ENCODE measurements at places on chromosomes 2 and 18. TPM values are rescaled to one million over a fixed set of nuclear protein-coding genes. Genes with fewer than 3 reads are reported as not detected.
A peak's percentile ranks its signal among the peaks of the same experiment; 100 is the strongest.

The TTC32 gene
- 11.5 TPM for total RNA-seq

- DNase-seq = no peak
Observed at GRCh38 chr18:46445522-46446313, 211.3 kb downstream of the LOXHD1 start.

- DNase-seq = no peak
Observed at GRCh38 chr2:134555411-134555810, 163.4 kb downstream of the TMEM163 start.

DNA sequence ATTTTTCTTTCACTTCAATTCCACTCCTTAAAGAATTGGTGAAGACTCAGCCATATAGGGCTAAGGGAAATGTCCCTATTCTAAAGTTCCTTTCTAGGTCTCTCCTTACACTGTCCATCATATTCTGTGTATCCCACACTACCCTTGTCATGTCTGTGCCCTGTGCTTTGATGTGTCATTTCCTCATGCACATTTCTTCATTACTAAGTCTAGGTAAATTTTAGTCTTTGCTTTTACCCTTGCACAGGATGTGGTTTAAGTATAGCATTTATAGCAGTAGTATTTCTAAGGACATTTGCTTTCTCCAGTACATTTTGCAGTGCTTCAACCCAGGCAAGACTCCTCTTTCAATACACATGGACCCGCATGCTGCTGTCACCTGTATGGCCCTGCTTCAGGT lies 221.5 kb upstream of the ACVR2A start:
- no peak for DNase-seq

DNA sequence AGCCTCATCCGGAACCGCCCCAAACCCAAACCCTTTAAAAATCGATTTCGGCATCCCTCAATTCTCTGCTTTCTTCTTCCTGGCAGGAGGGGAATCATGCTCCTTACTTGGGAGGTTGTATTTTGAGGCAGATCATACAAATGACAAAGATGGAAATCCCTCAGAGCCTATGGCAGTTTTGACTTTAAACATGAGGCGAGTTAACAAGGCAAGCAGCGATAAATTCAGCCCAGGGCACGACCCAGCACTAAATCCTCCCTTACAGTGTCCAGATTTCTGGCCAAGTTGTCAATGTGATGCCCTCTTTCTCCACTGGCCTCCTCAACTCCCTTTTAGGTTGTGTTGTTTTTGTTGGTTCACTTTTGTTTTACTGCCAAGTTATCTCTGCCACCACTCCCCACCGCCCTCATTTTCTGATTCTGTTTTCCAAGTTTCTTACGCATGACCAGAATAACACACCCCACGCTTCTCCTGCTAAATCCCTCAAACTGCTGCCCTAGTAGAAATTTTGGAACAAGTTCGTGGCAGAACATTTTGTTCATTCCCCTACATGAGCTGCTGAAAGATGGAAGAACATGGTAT lies 68.3 kb downstream of the CTAGE1 start:
- no peak for DNase-seq

GRCh38 chr2:62016957-62017356 lies 111.5 kb downstream of the COMMD1 start:
- no peak for DNase-seq

- DNase-seq = no peak
Observed at GRCh38 chr18:79197531-79197930, 128.3 kb downstream of the ATP9B start.

DNA sequence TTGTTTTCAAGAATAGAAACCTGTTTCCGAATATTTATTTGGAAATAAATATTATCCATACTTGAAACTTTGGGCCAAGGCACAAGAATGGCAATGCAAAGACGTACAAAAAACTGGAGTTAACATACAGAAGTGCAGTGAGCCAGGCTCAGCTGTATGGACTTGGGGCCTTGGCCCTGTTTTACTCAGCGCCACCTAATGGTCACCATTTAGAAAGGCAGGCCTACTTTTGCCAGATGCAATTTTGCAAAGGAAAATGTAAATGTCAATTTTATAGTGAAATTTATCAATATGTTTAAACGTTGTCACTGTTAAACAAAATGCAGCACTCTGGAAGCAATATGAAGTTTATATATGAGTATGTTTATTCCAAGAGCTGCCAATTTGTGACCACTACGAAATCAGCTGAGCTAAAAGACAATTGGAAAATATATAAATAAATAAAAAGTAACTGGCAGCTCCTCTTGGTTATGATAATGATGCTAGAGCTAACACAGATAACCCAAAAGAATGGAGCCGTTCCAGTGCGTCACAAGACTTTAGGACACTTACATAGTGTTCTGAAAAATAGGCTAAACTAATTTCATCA lies 155.0 kb downstream of the ARHGAP15 start:
- peak; percentile 14 for DNase-seq

The METTL5 gene
- total RNA-seq = 152 TPM

- DNase-seq = no peak
Observed at GRCh38 chr2:233760043-233760442, at the start of gene UGT1A1. TSS of gene UGT1A1 (plus strand) at chr2:233760270. CDS start at chr2:233760288, 18 bp downstream.

The NRP2 gene
- not detected for total RNA-seq

GRCh38 chr18:33781429-33781828 lies 203.4 kb downstream of the ASXL3 start:
- DNase-seq = no peak

GRCh38 chr2:43198263-43198662 lies 28.1 kb downstream of the ZFP36L2 start:
- DNase-seq = no peak

GRCh38 chr2:21415234-21415633 lies 291.5 kb downstream of the TDRD15 start:
- DNase-seq = no peak

DNA sequence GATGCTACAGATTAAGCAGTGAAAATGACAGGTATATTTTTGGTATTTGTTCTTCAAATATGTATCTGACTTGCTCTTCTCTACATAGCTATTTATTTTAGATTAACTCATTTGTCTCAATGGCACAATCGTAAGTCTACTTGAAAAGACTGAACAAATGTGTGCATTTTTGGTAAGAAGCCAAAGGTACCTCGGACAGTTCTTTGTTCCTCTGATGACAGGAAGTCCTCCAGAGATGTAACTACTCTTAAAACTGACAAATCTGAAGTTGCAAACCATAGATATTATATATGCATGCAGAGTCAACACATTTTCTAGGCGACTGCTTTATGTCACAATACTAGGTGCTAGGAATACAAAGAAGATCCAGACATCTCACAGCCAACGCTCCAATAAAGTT lies 36.7 kb downstream of the NDUFAF7 start:
- DNase-seq = no peak

GRCh38 chr18:72830109-72830508 lies 37.7 kb downstream of the NETO1 start:
- peak; percentile 34 for DNase-seq

DNA sequence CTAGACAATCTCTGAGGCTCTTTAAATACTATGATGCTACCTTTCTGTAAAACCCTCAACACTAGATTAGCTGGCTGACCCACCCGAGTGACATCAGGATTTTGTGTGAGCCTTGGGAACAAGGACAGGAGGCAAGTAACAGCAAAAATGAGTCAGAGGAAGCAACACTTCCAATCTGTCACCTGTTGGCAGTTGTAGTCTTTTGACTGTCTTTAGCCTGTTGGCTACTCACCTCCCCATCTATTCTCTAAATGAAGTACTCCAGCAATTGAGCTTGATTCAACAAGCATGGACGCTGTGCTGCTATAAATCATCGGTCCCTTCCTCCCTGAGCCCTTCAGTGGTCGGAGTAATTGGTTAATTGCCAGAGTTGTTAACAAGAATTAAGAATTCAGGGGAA lies 898.7 kb downstream of the BCL11A start:
- DNase-seq = no peak

DNA sequence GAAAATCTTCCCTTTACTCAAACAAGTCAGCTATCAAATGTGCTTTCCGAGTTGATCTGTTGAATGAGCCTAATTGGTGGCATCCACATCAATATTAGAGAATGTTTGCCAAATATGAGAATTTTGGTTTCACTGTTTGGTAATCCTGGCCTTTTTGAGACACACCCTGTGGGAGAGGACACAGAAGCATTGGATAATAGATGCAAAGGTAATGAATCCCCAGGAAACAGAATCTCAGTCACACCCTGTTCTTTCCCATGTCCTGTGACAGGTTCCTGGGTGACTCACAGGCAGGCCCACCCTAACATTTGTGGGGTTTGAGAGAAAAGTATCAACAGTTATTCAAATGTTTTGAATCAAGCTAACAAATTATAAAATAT lies 99.8 kb upstream of the PELI1 start:
- DNase-seq = no peak

GRCh38 chr18:55489034-55489986 lies 98.7 kb downstream of the TCF4 start:
- DNase-seq = no peak

- no peak for DNase-seq
Observed at GRCh38 chr2:223759569-223760430, 77.6 kb downstream of the AP1S3 start.

DNA sequence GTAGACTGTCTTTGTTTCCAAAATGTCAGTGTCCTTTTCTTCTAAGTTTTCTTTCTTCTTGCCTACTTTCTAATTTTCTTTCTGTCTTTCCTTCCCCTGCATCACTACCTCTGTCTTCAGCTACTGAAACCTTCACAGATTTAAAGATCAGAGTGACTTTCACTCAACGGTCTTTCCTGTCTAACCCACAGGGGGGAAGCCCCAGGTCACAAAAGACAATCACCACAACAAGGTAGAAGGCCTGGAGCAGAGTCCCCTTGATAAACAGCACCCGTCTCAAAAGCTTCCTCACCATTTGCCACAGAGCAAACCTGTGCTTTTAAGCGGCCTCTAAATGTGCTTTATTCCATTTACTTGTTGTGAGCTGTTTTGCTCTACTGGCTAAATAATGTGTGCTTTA lies 665.4 kb downstream of the BCL11A start:
- DNase-seq = no peak

DNA sequence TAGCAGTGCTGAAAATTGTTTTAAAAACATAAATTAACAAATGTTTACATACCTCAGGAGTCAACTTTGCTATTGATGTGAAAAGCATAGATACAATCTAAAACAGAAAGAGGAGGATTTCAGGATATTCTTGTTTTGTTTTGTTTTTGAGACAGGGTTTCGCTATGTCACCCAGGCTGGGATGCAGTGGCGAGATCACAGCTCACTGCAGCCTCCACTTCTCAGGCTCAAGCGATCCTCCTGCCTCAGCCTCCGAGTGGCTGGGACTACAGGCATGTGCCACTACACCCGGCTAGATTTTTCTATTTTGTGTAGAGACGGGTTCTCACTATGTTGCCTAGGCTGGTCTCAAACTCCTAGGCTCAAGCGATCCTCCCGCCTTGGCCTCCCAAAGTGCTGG lies 60.6 kb downstream of the C2orf74 start:
- no peak for DNase-seq

- no peak for DNase-seq
Observed at GRCh38 chr2:145413261-145414030, 893.5 kb upstream of the ZEB2 start.

The IL18R1 gene
- total RNA-seq = not detected

DNA sequence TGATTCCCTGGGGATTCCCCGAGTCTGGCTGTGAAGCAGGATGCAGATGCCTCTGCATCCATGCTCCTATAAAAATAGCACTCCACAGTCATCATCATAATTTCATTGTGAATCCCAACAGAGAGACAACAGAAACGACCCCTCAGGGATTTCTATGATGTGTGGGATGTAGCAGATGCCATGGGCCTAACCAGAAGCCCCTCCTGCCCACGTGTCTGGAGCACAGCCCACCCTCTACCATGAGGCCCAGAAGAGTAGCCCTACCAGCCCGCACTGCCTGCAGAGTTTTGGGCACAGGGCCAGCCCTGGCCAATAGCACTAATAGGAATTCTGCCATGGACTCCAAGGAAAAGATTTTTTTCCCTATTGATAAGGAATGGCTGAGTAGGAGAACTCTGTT lies 66.6 kb downstream of the GYPC start:
- DNase-seq = no peak

DNA sequence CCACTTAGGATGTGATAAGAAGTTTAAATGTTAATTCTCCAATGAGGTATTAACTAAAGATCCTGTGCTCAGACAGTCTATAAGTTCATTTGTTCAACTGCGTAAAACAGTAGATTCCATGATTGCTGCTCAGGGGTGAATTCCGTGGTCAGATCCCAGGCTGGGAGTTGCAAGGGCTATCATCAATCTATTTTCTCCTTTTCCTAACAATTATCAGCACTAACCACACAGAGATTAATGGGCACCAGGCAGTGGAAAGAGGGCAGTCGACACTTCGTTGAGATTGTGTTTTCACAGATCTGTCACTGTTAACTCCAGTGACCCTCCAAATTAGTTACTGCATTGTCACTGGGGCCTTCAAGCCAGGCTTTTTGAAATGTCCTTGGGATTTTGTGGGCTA lies 154.1 kb upstream of the SPRED2 start:
- no peak for DNase-seq

- DNase-seq = no peak
Observed at GRCh38 chr18:55517055-55517454, 70.9 kb downstream of the TCF4 start.

DNA sequence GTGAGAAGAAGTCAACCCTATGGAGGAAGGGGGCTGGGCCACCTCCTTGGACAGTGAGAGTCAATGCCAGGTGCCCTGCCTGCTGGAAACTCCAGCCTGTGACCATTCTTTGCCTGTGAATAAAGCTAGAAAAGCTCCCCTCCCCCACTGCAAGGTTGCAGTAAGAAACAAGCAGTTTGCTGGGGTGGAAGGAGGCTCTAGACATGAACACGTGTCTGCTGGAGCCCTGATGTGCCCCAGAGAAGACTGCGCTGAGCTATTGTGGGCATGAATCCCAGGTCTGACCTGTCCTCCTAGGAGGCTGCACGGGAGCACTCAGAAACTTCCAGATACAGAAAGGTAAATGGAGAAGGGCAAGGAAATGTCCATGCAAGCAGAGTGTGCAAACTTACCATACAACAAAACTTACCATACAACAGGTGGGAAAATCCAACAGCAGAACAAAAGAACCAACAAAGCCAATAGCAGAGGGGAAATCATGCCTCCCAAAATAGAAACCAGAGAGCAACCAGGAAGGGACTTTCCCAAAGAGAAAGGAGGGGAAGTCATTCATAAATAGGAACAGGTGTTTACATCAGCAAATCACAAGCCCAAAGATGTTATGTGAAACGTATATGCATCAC lies 278.7 kb downstream of the BCL2 start:
- no peak for DNase-seq

DNA sequence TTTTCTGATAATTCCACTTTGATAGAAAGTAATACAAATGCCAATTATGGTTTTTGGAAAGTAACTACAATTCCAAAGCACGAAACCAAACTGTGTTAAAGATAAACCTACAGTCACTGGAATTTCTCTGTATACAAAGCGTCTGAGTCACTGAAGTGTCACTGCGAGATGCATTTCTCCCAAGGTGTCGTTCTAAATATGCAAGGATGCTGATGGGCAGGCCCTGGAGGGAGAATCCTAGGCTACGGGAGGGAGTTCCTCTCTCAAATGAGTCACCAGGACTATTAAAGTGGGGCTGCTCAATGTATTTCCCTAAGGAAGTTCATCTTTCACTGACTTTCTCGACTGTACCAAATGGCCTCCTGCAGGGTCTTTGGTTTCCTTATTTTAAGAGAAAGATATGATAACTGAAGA lies 163.8 kb upstream of the STK17B start:
- DNase-seq = peak; percentile 90

The NT5DC4 gene
- total RNA-seq = not detected

The C2orf66 gene
- total RNA-seq = not detected

The HRH4 gene
- 0.16 TPM for total RNA-seq

- no peak for DNase-seq
Observed at GRCh38 chr18:9861933-9862332, 23.8 kb upstream of the TXNDC2 start.
